ENCODE measurements at places on chromosomes 12 and 14. TPM values are rescaled to one million over a fixed set of nuclear protein-coding genes. Genes with fewer than 3 reads are reported as not detected.

DNA sequence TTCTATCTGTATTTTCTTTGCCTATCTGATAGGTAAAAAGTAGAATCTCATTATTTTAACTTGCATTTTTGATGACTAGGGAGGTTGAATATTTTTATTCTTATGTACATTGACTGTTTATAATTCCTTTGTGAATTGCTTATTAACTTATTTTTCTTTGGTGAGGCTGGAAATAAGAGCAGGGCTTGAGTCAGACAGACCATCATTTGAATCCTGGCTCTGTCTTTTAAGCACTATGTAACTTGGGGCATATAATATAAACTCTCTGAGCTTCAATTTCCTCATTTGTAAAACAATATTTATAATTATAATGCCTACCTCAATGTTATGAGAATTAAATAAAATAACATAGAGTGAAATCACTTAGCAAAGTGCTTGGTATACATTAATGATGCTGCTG, 108.9 kb downstream of the MSRB3 start:
- DNase-seq, result no peak

The MYRFL gene
- total RNA-seq, result 0.20 TPM

The OR11H7 gene
- total RNA-seq, result not detected

DNA sequence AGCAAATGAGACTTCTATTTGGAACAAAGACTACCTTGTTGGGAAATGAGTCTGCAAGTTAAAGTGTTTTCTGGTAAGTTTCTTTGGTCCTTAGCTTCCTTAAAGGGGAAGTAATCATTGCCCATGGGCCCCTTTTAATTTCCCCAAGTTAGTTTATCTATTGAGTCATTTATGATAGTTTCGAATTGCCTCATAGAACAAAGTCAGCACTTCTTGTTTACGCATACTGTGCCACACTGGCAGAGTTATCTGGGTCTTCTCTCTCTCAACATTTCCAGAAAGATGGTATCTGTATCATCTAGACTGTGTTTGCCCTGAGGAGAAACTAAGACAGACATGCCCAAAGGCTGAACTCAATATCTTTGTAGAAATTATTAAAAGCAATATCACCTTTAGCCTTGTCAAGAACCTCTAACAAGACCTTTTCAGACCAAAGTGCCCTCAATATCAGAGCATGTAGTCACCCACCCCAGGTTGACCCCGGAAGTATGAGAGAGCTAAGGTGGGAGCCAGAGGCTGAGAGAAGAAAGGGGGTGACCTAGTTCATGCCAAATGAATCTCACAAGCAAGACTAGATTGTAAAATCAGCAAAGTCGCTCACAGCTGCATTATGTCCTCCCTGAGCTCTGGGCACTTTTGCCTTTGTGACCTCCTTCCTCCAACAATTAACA, 40.0 kb downstream of the GPR65 start:
- no peak for DNase-seq

GRCh38 chr12:26831951-26832821, 808 bp downstream of the ITPR2 start:
- DNase-seq, result peak; percentile 73

DNA sequence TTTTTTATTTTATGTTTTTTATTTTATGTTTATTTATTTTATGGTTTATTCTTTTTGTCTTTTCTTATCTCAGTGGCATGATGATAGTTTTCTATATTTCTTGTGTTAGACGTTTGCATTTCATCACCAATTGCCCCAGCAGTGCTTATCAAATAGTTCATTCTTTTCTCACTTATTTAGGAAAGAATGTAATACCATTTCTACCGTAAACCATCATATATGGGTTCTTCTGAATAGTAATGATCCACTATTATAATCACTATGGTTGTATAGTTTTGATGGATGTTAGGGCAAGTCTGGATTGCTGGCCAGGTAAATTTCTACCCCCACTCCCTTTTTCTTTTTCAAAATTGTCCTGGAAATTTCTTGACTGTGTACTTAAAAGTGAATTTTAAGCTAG, 134.6 kb upstream of the FBXO33 start:
- DNase-seq, result no peak

The OTOGL gene
- 0.53 TPM for total RNA-seq

The MBIP gene
- total RNA-seq, result 22.3 TPM

DNA sequence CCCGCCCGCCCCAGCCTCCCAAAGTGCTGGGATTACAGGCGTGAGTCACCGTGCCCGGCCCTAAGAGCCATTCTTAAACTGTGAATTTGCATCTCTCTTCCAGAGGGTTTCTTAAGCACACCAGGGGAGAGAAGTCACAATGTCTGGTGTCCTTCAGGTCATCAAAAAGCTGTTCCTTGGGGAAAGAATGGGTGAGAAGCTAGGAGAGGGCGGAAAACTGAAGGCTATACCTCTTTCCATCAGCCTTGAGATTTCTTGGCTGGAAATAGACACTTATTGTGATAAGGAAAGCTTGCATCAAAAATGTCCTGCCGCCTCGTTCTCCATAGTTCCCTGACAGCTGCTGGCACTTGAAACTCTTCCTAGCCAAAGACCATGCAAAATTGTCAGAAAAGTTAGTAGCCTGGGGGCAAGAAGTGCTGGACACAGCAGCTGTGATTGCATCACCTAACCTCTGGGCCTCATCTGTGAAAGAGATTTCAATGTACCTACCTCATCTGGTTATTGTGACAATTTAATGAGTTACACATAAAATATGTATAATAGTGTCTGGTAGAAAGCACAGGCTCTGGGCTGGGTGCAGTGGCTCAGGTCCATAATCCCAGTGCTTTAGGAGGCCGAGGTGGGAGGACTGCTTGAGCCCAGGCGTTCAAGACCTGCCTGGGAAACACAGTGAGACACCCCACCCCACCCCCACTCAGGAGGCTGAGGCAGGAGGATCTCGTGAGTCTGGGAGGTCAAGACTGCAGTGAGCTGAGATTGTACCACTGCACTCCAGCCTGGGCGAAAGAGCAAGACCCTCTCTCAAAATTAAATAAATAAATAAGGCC, 9.7 kb upstream of the UBC start:
- DNase-seq, result peak; percentile 66

The TCTN2 gene
- total RNA-seq, result 9.2 TPM

The TOMM20L gene
- total RNA-seq, result not detected

The DLGAP5 gene
- total RNA-seq, result 2.2 TPM

- peak; percentile 23 for DNase-seq
These were observed 26.5 kb downstream of the ZBTB42 start for GRCh38 chr14:104827177-104828055.

DNA sequence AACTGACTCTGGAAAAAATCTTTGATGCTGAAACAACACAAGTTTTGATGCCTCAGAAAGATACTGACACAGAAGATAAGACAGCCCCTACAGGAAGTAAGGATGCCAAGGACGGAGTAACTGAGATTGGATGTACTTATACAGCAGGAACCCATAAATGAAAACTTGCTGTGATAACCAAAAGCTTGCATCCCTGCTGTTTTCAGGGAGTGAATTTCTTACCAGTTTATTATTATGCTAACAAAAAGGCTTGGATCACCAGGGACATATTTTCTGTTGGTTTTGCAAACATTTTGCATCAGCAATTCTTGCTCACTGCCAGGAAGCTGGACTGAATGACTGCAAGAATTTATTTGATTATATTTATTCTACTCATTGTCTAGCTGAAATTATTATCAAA, 197.7 kb downstream of the NAV3 start:
- no peak for DNase-seq

The ASIC1 gene
- 8.2 TPM for total RNA-seq

- no peak for DNase-seq
These were observed 8.6 kb downstream of the SPTLC2 start for GRCh38 chr14:77607741-77608302.

DNA sequence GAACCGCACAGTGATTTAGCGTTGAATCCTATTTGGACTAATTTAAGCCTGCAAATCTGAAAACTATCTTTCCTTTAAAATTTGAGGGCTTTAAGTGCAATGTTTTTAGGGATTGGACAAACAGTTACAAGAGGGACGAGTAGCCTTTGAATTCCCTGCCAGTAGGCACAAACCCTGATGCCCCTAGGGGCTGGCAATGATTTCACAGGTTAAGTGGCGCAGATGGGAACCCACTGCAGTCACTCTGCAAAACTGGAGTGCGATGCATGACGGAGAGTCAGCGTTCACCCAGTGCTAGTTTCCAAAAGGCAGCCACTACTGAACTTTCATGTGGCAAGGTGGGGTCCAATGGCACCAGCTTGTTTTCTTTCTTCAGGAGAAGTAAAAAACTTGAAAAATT, 99.4 kb upstream of the FRMD6 start:
- DNase-seq, result no peak

DNA sequence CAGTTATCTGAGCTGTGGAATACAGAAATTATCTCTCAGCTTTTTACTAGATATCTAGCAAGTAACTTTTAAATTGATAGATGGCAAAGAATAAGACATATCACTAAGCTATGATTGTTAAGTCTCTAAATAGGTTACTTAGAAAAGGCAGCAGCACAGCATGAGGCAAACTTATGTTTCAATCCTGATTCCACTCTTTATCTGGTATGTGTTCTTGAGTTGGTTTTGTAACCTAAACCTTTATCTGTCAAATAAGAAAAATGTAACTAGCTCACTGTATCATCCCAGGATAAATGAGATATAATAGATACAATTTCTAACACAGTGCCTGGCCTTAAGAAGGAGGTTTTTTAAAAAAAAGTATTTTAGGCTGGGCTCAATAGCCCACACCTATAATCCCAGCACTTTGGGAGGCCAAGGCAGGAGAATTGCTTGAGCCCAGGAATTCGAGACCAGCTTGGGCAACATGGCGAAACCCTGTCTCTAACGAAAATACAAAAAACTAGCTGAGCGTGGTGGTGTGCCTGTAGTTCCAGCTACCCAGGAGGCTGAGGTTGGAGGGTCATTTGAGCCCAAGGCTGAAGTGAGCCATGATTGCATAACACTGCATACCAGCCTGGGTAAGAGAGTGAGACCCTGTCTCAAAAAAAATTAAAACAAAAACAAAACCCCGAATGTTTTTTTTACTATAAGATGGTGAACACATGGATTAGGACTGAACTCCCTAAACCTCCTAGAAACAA, 56.8 kb downstream of the HEATR5A start:
- no peak for DNase-seq

The B4GALNT1 gene
- total RNA-seq, result 2.6 TPM

DNA sequence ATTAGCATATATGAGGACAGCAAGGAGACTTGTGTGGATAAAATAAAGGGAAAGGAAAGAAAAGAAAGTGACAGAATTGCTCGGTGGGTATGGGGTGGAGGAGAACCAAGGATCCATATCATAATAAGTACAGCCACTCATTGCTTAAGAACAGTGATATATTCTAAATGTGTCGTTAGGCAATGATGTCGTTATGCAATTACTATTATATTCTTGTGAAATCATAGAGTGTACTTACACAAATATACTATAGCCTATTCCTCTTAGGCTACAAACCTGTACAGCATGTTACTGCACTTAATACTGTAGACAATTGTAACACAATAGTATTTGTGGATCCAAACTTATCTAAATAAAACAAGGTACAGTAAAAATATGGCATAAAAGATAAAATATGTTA, 271.1 kb downstream of the CCER1 start:
- DNase-seq, result no peak

- no peak for DNase-seq
These were observed 414.1 kb upstream of the STXBP6 start for GRCh38 chr14:25464078-25464477.

The ZNF605 gene
- total RNA-seq, result 14.3 TPM

- DNase-seq, result no peak
These were observed 12.5 kb upstream of the AJUBA start for GRCh38 chr14:22994762-22995275.

All from astrocyte (in vitro differentiated cells and primary cell).